Umbilical cord (tissue), 2 donors: ENCODE measurements at places on chromosomes 13 and 19. TPM values are rescaled to one million over a fixed set of nuclear protein-coding genes. Genes with fewer than 3 reads are reported as not detected.

GRCh38 chr19:8120636-8121480, 28.5 kb downstream of the FBN3 start:
- DNase-seq, result no peak

DNA sequence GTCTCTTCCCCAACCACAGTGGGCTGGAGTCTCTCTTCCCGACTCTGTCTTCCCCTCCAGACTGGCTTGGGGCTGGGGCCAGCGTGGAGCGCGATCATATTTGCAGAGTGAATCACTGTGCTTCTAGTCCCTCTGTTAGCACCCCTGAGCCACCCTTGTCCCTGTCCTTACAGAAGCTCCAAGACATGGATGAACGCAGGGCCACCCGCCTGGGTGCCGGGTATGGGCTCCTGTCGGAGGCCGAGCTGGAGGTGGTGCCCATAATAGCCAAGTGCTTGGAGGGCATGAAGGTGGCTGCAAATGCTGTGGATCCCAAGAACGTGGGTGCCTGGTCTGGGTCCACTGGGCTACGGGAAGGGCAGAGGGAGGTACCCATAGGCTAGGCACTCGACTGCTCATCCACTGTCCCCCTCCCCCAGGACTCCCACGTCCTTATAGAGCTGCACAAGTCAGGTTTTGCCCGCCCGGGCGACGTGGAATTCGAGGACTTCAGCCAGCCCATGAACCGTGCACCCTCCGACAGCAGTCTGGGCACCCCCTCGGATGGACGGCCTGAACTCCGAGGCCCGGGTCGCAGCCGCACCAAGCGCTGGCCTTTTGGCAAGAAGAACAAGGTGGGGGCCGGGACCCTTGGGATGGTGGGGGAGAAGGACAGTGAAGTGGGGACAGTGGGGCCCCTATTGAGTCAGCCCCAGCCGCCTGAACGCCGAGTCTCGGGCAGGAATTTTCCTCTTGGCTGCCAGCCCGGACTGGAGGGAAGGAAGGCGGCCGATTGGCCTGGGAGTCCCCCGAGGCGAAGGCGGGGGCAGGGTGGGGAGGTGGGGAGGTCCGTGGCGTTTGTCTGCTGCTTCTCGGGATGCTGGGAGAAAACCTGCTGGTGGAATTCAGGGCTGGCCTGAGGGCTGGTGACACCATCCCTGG, 5.2 kb downstream of the TRIP10 start:
- DNase-seq, result peak; percentile 93

GRCh38 chr13:33251131-33251661, 34.4 kb downstream of the STARD13 start:
- peak; percentile 64 for DNase-seq

The TGFBR3L gene
- not detected for total RNA-seq

- no peak for DNase-seq
These were observed 7.2 kb upstream of the CCDC97 start for GRCh38 chr19:41302624-41303351.

- DNase-seq, result no peak
These were observed 112.1 kb upstream of the RXFP2 start for GRCh38 chr13:31627097-31627845.

DNA sequence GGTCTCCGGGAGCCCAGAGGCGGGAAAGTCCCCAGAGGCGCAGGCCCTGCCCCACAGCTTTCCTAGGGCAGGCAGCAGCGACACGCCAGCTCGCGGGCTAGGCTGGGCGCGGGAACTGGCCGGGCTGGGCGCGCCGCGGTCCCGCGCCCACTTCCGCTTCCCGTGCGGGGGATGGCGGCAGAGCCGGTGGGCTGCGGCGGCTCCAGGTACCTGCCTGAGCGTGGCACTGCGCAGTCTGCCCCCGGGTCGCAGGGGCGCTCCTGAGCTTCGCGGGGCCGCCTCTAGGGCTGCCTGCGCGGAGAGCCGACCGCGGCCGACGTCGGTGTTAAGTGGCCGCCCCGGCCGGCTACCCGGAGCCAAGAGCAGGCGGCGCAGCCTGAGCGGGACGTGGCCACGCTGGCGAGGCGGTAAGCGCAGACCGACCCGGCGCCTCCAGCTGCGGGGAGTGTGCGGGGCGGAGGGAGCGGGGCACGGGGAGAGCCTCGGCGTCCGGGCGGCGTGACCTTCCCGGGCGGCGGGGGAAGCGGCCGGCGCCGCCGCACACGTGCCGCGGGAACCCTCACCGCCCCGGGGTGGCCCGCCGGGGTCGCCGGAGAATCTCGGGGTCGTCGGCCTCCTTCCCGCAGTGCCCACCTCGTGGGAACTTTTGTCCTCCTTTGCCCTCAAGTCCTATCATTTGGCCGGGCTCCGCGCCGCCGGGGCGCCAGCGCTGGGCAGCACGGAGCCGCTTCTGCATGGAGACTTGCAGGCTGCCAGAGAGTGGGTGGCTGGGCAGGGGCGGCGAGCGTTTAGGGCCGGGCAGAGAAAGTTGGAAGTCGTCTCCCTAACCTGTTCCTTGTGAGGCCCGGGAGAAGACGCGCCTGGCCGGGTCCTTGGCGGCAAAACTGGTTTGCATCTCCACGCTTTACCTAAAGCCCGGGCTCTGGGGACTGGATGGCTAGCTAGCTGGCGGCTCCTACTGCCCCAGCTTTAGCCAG, 31.4 kb upstream of the MPHOSPH8 start:
- peak; percentile 31 for DNase-seq

DNA sequence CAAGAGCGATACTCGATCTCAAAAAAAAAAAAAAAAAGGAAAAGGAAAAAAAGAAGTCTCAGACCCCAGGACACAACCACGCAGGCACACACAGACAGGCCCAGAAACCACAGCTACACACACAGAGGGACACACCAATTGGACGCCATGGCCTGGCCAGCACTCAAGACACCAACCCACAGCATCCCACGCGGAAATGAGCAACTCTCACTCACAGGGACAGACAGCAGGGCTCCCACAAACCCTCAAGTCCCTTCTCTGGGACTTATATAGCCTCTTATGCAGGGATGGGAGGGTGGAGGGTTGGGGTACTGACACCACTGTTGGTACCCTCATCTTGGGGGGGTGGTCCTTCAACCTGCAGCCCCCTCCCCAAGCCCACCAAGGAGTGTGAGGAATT, 5.9 kb downstream of the NOTCH3 start:
- no peak for DNase-seq

DNA sequence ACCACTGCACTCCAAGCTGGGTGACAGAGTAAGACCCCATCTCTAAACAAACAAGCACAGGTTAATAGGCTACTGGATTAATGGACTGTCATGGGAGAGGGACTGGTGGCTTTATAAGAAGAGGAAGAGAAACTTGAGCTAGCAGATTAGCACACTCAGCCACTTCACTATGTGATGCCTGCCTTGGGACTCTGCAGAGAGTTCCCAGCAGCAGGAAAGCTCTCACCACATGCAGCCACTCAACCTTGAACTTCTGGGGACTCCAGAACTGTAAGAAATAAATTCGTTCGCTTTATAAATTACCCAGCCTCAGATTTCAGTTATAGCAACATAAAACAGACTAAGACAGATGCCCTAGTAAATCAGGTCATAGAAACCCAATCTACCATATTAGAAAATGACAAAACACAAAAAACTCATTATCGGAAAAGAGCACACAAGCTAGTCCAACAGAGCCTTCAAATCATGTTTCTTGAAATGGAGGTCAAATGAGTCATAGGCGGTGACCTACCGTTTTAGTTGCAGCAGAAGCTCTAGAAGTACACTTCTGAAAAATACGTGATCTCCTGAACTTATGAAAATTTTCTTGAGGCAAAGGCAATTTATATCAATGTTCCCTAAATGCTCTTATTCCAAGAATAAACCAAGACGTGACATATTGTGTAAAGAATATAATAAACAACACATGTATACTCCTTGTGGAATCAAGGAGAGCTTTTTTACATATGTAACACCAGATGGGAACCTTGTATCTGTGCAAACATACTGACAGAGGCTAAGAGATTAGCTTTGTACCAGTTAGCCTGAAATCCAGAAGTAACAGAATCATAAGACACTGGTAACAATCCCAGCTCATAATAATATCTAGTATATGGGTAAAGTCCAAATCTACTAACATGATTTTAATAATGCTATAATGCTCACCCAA, 340.9 kb upstream of the SGCG start:
- DNase-seq, result no peak

GRCh38 chr13:21395953-21396352, 63.1 kb downstream of the ZDHHC20 start:
- DNase-seq, result no peak

The VSTM1 gene
- total RNA-seq, result not detected

The LRP3 gene
- 12.5 TPM for total RNA-seq

GRCh38 chr19:17951990-17952976, 14.6 kb upstream of the KCNN1 start:
- no peak for DNase-seq

DNA sequence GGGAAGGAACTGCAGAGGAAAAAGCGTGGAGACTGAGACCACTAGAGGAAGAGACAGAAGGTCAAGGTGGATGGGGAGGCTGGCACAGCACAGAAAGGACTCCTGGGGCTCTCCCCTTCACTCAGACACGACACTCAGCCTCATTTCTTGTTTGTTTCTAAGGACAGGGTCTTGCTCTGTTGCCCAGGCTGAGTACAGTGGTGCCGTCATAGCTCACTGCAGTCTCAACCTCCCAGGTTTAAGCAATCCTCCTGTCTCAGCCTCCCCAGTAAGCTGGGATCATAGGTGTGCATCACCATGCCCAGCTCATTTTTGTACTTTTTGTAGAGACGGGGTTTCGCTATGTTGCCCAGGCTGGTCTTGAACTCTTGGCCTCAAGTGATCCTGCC, 11.4 kb upstream of the SEMA6B start:
- no peak for DNase-seq

GRCh38 chr13:44050450-44051063, 170.9 kb downstream of the LACC1 start:
- DNase-seq, result peak; percentile 43
